WTC11 (cell line): ENCODE measurements at places on chromosomes 1 and 21. TPM values are rescaled to one million over a fixed set of nuclear protein-coding genes. Genes with fewer than 3 reads are reported as not detected.

- peaks cover 30% of the 10 kb centered on the region for H3K27me3 ChIP-seq
- peaks cover 34% of the 10 kb centered on the region for H3K4me1 ChIP-seq
- H3K4me3 ChIP-seq = peak overlapping the region; percentile 81
- peak overlapping the region; percentile 87 for H3K27ac ChIP-seq
- H3K36me3 ChIP-seq = no peaks in the 10 kb centered on the region
These were observed 31.8 kb upstream of the JUN start for GRCh38 chr1:58815686-58816071.

DNA sequence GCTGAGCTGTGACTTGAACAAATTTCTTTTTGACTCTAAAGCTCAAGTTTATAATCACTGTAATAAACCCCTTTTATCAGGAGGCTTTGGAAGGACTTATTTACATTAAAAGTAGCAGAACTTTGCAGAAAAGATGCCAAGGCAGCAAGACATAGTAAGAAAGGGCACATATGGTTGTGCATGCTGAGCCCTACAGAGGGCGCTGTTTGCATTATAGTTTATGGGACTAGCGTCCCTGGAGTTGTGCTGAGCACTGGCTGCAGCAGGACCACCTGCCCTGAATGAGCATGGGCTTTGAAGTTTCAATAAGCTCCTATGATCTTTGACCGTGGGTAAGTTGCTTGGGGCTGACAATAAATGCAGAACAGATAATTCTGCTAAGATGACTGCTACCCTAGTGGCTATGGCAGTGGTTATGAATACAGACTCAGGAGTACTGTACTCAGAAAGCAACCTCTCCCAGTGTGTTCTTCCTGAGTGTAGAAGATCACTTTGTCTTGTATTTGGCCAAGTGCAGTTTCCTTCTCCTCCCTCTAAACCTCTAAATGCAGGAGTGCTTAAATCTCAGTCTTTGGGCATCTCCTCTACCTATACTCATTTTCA is 45.4 kb upstream of the USP1 start:
- H3K27ac ChIP-seq = no peak overlapping the region
- peaks cover 4% of the 10 kb centered on the region; the same call in 1 of the 2 replicates for H3K27me3 ChIP-seq
- H3K4me1 ChIP-seq = peaks cover 2% of the 10 kb centered on the region
- H3K4me3 ChIP-seq = no peak overlapping the region
- no peaks in the 10 kb centered on the region for H3K36me3 ChIP-seq

- no peaks in the 10 kb centered on the region for H3K27me3 ChIP-seq
- H3K27ac ChIP-seq = no peak overlapping the region
- H3K4me3 ChIP-seq = no peak overlapping the region
- H3K36me3 ChIP-seq = no peaks in the 10 kb centered on the region
- peaks cover 13% of the 10 kb centered on the region for H3K4me1 ChIP-seq
These were observed 88.1 kb upstream of the WARS2 start for GRCh38 chr1:119228335-119229080.

Gene VSIG8
- total RNA-seq = not detected in 3 replicates

GRCh38 chr1:67619080-67619479 is 65.9 kb upstream of the GADD45A start:
- H3K4me3 ChIP-seq = no peak overlapping the region
- no peaks in the 10 kb centered on the region for H3K4me1 ChIP-seq
- no peak overlapping the region for H3K27ac ChIP-seq
